ENCODE measurements at places on chromosomes 5 and 9. TPM values are rescaled to one million over a fixed set of nuclear protein-coding genes. Genes with fewer than 3 reads are reported as not detected.

The MVB12B gene
- polyA plus RNA-seq, result 1.2 TPM

DNA sequence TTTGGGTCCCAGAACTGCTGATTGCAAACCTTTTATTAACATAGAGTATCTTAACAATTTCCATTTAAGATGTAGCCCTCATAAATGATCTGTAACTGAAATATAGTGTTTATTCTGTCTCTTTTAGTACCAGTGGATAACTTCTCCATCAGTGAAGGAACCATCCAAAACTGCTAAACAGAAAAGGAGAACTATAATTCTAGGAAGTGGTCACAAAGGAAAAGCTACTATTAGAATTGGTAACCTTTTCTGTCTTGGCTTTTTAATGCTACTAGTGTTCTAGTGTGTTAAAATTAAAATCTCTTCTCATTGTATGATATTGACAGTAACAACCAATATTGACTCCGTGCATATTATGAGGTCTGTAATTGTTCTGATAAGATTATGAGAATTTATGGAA is 12.8 kb downstream of the CEP78 start:
- DNase-seq, result no peak

- no peak for DNase-seq
Measured at GRCh38 chr9:86669422-86669821, 277.9 kb downstream of the GAS1 start.

- DNase-seq, result no peak
Measured at GRCh38 chr9:134875371-134875770, 5.2 kb upstream of the FCN2 start.
